ENCODE measurements at places on chromosomes 6 and 20. TPM values are rescaled to one million over a fixed set of nuclear protein-coding genes. Genes with fewer than 3 reads are reported as not detected.

DNA sequence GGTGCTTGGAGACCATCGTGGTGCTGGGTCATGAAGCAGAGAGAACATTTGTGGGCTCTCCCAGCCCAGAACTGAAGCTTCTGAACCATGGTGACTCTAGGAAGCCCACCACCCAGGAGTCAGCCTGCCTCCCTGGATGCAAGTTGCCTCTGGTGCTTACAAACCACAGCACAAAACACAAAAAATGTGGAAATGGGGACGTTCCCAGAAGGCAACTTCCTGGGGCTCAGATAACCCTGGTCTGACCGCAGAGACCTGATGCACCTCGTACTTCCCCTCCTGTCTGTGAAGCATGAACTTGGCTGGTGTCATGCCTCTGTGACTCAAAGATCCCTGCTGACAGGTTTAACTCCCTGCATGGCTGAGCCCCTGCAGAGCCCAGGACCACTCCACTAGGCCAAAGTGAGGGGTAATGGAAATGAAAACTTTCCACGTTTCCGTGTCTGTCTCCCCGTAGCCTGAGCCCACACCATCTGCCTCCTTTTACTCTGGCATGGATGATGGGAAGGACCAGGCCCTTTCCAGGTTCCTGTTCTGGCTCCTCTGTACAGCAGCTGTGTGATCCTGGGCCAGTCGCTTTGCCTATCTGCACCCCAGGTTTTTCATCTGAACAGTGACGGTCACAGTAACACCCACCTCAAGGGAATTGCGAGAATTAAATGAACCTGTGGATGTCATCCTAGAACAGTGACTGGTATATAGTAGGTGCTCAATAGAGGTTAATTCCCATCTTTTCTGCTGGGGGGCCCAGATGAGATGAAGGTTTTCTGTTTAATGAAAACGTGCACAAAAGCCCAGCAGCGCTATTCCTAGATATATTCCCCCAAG is 57.7 kb downstream of the PPP1R16B start:
- no peak overlapping the region for H3K4me3 ChIP-seq
- no peaks in the 10 kb centered on the region for H3K36me3 ChIP-seq
- H3K4me1 ChIP-seq, result no peaks in the 10 kb centered on the region
- no peak for DNase-seq

DNA sequence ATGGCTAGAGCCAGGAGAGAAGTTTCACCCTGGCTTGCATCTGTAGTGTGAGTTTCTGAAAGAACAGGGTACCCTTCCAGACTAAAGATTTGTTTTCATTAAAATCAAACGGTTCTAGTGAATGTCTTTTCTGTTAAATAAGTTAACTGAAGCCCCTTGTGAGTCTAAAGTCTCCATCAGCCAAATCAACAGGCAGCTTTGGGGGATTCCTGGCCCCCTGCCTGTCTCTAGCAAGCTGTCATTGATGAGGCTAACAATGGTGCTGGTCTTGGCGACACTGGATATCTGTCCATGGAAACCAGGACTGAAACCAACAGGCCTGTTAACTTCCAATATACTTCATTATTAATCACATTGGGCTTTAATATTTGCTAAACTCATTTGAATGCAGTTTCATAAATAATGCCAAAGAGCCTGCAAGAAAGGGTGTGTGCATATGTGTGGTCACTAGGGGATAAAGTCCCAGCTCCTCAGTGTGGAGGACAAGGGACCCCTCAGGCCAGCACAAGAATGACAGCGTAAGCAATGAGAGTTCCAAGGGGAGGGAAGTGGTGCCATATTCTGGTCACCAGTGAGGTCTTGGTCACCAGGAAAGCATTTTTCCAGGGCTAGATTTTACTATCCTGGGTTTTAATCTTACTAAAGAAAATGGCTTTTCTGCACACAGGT is 9.1 kb upstream of the RNF182 start:
- H3K4me3 ChIP-seq, result no peak overlapping the region
- no peak overlapping the region for H3K27ac ChIP-seq
- H3K4me1 ChIP-seq, result peaks cover 12% of the 10 kb centered on the region
- H3K36me3 ChIP-seq, result no peaks in the 10 kb centered on the region

- no peaks in the 10 kb centered on the region for H3K36me3 ChIP-seq
- no peaks in the 10 kb centered on the region for H3K4me1 ChIP-seq
- H3K27ac ChIP-seq, result no peak overlapping the region
- H3K27me3 ChIP-seq, result no peaks in the 10 kb centered on the region
Measured at GRCh38 chr6:6486595-6486994, 101.9 kb upstream of the LY86 start.

DNA sequence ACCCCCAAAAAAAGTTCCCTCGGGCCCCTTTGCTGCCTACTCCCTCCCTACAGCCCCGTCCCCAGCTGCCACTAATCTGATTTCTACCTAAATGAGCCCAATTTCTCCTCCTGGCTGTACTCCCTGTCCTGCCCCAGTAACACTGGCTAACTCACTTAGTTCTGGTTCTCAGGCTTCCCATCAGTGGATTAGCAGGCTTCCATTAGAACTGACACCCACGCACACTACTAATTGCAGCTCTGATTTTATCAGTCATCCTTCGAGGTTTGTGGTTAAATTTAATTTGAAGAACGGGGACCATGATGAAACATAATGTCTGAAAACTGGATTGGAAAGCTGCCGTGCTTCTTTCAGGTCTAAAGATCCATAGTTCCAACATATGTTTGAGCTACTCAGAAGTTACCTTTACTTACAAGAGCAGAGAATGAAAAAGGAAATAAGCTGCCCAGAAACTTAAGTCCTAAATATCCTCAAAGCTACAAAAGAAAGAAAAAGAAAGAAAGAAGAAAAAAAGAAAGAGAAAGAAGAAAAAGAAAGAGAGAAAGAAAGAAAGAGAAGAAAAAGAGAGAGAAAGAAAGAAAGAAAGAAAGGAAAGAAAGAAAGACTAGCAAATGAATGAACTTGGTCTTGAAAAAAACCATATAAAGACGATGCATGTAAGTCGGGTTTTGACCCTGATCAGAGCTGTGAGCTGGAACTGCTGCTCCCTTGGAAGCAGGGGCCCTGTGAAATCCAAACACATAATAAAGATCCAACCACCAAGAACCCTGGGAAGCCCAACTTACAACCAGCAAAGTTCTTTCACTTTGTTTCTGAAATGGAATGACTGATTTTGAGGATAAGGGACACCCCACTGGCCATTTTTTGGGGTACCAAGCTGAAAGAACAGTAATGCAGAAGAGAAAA is 51.7 kb downstream of the CNKSR3 start:
- peak; percentile 23 for DNase-seq
- peak overlapping the region; percentile 20 for H3K27ac ChIP-seq
- H3K27me3 ChIP-seq, result no peaks in the 10 kb centered on the region
- H3K4me1 ChIP-seq, result peaks cover 44% of the 10 kb centered on the region
- peaks cover 15% of the 10 kb centered on the region for H3K36me3 ChIP-seq

- H3K4me1 ChIP-seq, result no peaks in the 10 kb centered on the region
- H3K27ac ChIP-seq, result no peak overlapping the region
- peaks cover 23% of the 10 kb centered on the region for H3K27me3 ChIP-seq
- H3K4me3 ChIP-seq, result no peak overlapping the region
- no peak for DNase-seq
Measured at GRCh38 chr6:166721576-166721975, 94.5 kb upstream of the RPS6KA2 start.

GRCh38 chr6:129598244-129599187 is 111.5 kb downstream of the ARHGAP18 start:
- peaks cover 9% of the 10 kb centered on the region for H3K36me3 ChIP-seq
- H3K4me1 ChIP-seq, result peaks cover 6% of the 10 kb centered on the region
- 0 out of 2 replicates have a peak overlapping the region, but pooled peaks have one; percentile 31 for H3K27ac ChIP-seq
- DNase-seq, result peak; percentile 63
- no peak overlapping the region for H3K4me3 ChIP-seq
- no peaks in the 10 kb centered on the region for H3K27me3 ChIP-seq

STX11 gene
- total RNA-seq, result 0.48 TPM
